ENCODE measurements at places on chromosomes 5 and 9. TPM values are rescaled to one million over a fixed set of nuclear protein-coding genes. Genes with fewer than 3 reads are reported as not detected.

The APBA1 gene
- total RNA-seq, result 4.0 TPM

The ZFAND5 gene
- total RNA-seq, result 182 TPM

The PAEP gene
- not detected for total RNA-seq

The IL4 gene
- total RNA-seq, result not detected

The CDH9 gene
- not detected for total RNA-seq

The BARX1 gene
- total RNA-seq, result not detected

The CDHR2 gene
- total RNA-seq, result not detected

The NSUN2 gene
- total RNA-seq, result 41.9 TPM

The DOK3 gene
- total RNA-seq, result 21.7 TPM

The PRELID2 gene
- total RNA-seq, result 1.8 TPM

The SNCB gene
- total RNA-seq, result 0.16 TPM

The PDE6A gene
- total RNA-seq, result 0.47 TPM

The CD14 gene
- 0.64 TPM for total RNA-seq

DNA sequence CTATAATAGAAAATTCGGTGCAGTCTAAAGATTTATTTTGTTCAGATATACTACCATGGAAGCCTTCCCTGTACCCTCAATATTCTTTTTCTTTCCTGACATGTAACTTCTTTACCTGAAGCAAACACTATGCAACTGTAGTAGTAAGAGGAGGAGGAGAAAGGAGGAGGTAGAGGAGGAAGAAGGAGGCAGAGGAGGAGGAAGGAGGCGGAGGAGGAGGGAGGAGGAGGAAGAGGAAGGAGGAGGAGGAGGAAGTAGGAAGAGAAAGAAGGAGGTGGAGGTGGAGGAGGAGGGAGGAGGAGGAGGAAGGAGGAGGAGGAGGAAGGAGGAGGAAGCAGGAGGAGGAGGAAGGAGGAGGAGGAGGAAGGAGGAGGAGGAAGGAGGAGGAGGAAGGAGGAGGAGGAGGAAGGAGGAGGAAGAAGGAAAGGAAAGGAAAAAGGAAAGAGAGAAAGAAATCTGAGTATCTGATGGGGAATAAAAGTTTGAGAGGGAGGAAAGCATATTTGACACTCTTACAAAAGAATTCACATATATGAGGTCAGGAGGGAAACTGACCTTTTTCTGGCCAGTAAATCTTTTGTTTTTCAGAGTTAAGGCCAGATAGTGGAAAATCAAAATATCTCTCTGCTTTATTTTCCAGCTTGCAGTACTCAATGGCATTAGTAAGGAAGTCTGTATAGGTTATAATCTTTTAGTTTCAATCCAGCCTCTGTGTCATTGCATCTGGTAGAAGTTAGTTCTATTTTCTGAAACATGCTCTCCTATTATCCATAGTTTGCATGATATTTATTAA, 114.5 kb upstream of the LPAR1 start:
- DNase-seq, result no peak

- no peak for DNase-seq
These were observed 631.7 kb upstream of the CDH6 start for GRCh38 chr5:30561771-30562170.

GRCh38 chr5:62829604-62829986, 251.0 kb downstream of the LRRC70 start:
- DNase-seq, result no peak

DNA sequence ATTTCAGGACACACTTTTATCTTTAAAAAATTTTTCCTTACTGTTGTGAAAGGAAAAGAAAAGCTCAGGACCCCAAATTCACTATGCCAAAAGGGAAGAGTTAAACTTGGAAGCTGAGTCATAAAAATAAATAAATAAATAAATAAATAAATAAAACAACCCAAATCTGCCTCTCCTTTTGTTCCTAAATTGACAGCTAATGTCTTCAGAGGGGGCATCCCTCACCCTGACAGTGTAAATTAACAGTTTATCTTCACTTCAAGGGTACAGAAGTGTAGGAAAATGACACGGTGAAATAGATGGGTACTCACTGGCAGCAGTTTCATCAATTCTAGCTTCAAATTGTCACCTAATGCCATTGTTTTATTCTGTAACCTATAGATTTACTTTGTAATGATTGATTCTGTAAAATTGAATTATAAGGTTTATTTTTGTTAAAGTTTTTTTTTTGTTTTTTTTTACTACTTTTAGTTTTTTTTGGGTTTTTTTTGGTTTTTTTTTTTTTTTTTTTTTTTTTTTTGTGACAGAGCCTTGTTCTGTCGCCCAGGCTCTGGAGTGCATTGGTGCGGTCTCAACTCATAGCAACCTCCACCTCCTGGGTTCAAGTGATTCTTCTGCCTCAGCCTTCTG, 18.5 kb upstream of the ANXA1 start:
- DNase-seq, result peak; percentile 47

DNA sequence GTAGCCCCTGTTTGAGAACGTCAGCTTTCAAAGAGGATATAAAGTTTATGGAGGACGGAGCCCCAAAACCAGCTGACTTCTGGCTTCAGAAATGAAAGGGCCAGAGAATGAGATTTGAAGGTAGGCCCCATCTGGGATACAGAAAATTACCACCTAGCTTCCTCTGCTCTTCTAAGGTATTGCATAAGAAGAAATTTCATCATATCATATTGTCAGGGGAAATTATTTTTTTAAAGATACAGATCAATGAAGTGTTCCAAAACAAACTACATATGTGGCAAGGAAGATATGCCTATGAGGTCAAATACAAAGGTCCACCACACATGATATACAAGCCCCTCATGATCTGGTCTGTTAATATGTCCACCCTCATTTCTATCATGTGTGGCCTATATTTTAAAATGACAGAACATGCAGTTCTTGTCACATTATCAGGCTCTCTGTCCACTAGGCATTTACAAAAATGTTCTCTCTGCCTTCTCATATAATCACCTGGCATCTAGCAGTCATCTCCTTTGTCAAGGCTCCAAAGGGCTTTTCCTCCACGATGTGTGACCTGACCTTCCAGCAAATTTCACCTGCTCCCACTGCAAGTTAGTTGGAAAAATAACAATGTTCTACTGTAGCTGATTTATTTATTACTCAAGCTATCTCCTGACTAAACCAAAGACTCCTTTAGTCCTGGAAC, 83.1 kb downstream of the DPYSL3 start:
- DNase-seq, result no peak

DNA sequence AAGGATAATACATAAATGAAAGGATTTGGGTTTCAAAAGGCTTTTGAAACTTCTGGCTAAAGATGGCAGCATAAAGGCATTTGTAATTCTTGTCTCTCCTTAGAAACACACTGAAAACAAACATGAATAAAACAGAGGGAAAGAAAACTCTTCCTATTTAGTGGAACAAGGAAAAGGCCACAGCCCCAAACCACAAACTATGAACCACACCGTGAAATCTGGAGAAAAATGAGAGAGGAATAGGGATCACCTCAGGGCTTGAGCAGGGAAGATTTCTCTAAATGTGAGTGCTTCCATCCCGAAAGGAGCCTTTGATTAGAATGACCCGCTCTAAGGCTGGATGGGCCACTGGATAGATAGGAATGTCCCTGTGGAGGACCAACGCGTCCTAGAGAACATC, 119.6 kb downstream of the SEC61B start:
- no peak for DNase-seq

DNA sequence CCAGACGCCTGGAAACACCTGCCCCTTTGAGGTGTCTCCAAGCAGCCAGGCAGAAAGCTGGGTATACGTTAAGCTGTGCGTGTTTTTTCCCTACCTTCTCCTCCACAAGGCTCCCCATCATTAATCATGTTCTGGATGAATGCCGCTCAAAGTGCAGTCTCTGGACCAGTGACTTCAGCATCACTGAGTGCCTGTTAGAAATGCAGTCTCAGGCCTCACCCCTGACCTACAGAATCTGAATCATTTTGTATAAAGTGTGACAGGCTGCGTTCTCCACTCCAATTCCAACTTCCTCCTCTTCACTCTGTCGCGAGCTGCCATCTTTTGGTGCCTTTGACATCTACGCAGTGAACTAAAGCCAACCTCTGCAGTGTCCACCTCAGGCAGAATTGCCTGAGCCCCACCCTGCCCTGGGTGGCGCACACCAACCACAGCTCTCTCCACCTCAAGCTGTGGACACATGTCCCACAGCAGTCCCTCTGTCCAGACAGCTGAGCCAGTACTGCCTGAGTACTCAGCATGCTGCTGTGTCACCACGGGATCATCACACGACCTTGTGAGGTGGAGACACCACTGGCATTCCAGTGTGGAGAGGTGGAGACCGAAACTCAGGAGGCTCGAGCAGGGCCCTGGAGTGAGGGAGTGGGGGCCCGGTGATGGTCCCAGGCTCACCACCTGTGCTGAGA, 14.2 kb downstream of the PTPN3 start:
- no peak for DNase-seq

GRCh38 chr5:68757626-68758212, 336.1 kb upstream of the SLC30A5 start:
- DNase-seq, result no peak

DNA sequence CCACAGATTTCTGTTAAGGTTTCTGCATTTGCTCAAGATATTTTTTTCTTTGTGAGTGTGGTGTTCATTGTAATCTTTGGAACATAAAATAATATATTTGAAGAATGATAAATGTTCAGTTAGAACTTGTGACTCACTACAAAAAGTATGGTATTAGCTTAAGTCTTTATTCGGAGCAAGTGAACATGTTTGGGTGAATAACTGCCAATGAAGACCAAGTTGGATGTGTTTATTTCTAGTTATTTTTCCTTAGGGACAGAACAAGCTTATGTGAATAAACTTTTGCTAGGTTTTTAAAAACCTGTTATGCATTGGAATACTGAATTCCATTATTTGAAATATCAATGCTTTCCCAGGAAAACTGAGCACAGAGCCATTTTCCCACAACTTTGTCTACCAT, 418.6 kb downstream of the SLCO4C1 start:
- DNase-seq, result no peak

DNA sequence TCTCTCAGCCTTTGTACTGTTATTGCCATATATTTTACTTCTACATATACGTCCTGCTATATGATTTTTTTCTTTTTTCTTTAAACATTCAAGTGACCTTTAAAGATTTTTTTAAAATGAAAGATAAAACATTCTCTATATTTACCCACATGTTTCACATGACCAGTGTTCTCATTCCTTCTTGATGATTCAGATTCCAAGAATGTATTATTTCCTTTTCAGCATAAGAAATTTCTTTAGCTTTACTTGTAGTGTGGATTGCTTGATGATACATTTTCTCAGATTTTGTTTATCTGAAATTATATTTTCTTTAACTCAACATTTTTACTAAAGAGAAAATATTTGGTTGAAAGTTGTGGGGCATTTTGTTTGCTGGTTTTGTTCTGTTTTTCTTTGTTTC, 792.1 kb downstream of the BRINP1 start:
- DNase-seq, result peak; percentile 36

- no peak for DNase-seq
These were observed 160.3 kb upstream of the NFIL3 start for GRCh38 chr9:91583966-91584365.

- peak; percentile 87 for DNase-seq
These were observed 12.7 kb downstream of the ABLIM3 start for GRCh38 chr5:149153751-149154610.

DNA sequence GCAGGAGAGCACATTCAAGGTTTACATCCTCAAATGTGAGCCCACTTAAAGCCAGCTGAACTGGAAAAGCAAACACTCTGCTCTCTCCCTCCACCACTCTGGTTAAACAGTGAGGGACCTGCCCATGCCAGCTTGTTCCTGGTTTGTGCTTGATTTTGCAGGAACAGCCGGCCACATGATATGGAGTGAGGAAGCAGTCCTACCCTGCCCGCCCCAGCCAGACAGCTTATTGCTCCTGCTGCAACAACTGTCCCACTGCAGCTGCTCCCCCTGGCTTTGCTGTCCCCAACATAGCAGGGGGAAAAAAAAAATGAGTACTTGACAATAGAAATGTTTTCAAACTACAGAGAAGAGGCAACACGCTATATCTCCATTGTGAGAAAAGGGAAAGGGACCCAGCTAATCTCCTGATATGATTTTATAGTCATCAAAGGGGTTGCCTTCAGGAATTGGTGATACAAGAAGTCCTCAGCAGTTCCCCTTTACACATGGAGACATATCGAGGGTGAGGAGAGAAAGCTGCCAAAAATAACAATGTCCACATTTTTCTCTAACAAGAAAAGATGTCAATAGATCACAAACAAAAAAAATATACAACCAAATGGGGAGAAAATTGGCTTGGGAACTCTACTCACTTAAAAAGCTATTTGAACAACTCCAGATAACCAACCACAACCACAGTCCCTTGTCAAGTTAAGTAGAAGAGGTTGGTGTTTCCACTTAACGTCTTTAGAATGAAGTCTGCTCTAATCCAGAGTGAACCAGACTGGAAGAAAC, 4.6 kb downstream of the MYO10 start:
- peak; percentile 85 for DNase-seq

GRCh38 chr5:38151878-38152277, 106.5 kb upstream of the EGFLAM start:
- DNase-seq, result no peak

- peak; percentile 66 for DNase-seq
These were observed 83.3 kb downstream of the ZNF354C start for GRCh38 chr5:179143446-179143845.

DNA sequence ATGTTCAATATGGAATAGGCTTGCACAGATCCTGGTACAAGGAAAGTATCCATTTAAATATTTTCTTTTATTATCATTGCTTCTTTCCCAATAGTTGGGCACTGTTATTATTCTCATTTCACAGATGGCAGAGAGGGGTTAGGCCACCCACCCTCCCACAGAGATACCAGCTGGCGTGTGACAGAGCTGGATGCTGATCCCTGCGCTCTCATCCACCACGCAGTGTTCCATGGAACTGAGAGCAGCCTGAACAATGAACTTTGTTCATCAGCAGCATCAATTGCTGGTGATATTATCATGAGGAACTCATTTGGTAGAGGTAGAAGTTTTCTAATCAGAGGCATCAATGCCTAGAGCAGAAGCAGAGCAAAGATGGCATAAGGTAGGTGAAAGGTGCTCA, 227.9 kb downstream of the ESM1 start:
- no peak for DNase-seq

GRCh38 chr5:88837817-88838216, 45.2 kb downstream of the MEF2C start:
- no peak for DNase-seq

Measured in myocyte (in vitro differentiated cells).